ENCODE measurements at places on chromosomes 5 and 9.

DNA sequence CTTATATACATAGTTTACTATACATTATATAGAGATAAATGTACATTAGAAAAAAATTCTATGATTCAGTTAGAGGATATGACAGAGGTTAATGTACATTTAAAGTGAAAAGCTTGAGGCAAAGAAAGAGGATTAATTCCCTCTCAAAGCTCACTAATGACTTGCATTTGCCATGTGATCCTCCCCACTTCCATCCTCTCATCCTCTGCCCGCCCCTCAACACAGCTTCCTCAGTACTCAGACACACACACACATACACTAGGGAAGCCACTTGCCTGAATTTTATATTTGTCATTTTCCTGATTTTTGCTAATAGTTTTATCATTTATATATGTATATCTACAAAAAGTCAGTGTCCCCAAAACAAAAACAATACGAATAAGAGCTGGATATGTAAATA is 764.5 kb downstream of the EFNA5 start:
- no peaks in the 10 kb centered on the region for H3K4me1 ChIP-seq
- no peak for DNase-seq
- H3K36me3 ChIP-seq, result no peaks in the 10 kb centered on the region
- H3K27ac ChIP-seq, result no peak overlapping the region
- H3K4me3 ChIP-seq, result no peak overlapping the region

- no peak overlapping the region for H3K4me3 ChIP-seq
- no peaks in the 10 kb centered on the region for H3K36me3 ChIP-seq
- no peak for DNase-seq
- no peaks in the 10 kb centered on the region for H3K27me3 ChIP-seq
Observed at GRCh38 chr5:128770907-128771306, 194.4 kb upstream of the SLC27A6 start.

- H3K4me3 ChIP-seq, result no peak overlapping the region
- H3K36me3 ChIP-seq, result no peaks in the 10 kb centered on the region
- no peak for DNase-seq
Observed at GRCh38 chr5:149489605-149490037, 61.6 kb downstream of the CSNK1A1 start.

DNA sequence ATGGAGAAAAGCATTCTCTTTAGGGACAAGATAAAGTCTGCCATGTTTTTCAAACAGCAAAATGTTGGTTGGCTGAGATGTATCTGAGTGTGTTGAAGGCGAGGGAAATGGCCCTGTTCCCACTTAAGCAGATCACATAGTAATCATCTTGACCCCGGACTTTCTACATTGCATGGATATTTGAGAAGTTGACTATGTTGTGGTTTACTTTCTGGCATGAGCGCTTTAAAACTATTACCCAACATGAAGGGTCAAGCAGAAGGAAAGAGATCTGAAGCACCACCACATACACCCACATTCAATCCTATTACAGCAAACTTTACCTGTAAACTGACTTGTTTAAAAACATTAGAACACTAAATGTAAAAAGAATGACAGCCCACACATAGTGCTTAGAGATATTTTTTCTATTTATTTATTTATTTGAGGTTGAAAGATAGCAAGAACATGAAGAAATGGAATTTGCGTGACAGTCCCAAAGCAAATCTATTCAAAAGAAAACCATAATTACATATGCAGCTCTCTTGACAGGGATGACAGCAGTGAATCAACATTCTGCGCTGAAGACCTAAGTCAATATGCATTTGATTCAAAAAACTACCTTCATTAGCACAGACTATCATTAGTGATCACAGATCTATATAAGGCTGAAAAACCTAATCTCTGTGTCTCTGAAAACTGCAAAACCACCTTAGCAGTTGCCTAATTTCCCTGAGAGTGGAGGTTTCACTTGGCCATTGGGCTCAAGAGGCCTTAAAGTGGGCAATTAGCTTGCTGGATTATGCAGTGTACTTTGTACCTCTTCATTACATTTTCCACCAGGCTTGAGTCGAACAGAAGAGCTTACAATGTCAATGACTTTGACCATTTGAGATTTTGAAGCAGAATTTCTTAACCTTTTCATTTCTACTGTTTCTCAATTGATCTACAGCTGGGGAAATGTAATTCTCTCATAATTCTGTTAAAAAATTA is 195.0 kb downstream of the PDE4D start:
- H3K27me3 ChIP-seq, result no peaks in the 10 kb centered on the region
- no peak overlapping the region for H3K4me3 ChIP-seq
- no peak for DNase-seq
- H3K36me3 ChIP-seq, result no peaks in the 10 kb centered on the region
- H3K27ac ChIP-seq, result no peak overlapping the region

DNA sequence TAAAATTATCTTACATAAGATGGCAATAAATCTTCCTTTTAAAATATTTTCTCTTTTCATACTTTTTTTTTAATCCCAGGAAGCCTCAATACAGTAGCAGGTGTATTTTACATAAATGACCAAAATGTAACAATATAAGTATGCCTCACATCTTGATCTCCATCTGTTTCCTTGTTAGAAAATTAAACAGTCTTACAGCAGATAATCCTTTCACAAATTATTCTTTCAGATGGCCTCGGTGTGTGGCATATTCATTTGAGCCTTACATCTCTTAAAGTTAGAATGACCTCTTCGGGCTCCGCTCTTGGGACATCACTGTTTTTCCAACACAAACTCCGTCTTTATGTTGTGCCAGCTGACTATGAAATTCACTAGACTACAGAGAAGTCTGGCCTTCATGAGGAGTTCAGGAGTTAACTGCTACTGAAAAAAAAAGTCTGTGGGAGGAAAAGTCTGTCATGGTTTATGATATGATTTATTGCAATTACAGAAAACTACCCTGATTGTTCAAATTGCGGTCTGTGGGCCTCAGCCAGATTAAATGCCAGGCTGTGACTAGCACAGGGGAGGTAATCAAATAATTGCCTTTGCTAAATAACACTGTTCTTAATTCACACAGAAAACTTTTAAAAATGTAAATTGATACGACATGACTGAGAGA is 292.9 kb upstream of the PUM3 start:
- no peaks in the 10 kb centered on the region for H3K36me3 ChIP-seq
- no peaks in the 10 kb centered on the region for H3K27me3 ChIP-seq
- H3K4me1 ChIP-seq, result no peaks in the 10 kb centered on the region
- H3K4me3 ChIP-seq, result no peak overlapping the region

DNA sequence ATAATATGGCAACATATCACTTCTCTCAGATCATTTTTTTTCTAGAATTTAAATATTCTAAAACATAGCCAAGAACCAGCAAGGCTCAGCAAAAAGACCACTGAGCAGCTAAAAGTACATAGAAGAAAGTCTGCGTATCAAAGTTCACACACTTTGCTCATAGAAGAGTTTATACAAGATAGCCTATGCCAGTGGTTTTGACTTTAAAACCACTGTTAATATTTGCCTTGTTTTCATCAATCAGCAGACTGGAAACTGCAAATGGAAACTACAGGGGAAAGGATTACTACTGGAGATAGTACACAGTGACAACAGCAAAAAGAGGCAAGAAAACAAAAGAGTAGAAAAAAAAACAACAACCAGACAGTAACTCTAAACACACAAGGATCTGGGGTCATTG is 483.3 kb downstream of the ZSWIM6 start:
- no peak for DNase-seq
- no peak overlapping the region for H3K27ac ChIP-seq
- no peak overlapping the region for H3K4me3 ChIP-seq
- no peaks in the 10 kb centered on the region for H3K4me1 ChIP-seq
- peaks cover 3% of the 10 kb centered on the region for H3K27me3 ChIP-seq
- H3K36me3 ChIP-seq, result no peaks in the 10 kb centered on the region

GRCh38 chr9:92393686-92394085 is 10.7 kb downstream of the OGN start:
- no peak overlapping the region for H3K27ac ChIP-seq
- H3K36me3 ChIP-seq, result no peaks in the 10 kb centered on the region
- DNase-seq, result no peak
- H3K4me1 ChIP-seq, result peaks cover 11% of the 10 kb centered on the region
- no peaks in the 10 kb centered on the region for H3K27me3 ChIP-seq

GRCh38 chr9:105928416-105928815 is 234.1 kb downstream of the TMEM38B start:
- no peaks in the 10 kb centered on the region for H3K36me3 ChIP-seq
- peaks cover 12% of the 10 kb centered on the region for H3K4me1 ChIP-seq
- no peak for DNase-seq

GRCh38 chr9:32672469-32672868 is 37.0 kb upstream of the TAF1L start:
- H3K4me3 ChIP-seq, result no peak overlapping the region
- H3K36me3 ChIP-seq, result no peaks in the 10 kb centered on the region
- H3K4me1 ChIP-seq, result no peaks in the 10 kb centered on the region

DNA sequence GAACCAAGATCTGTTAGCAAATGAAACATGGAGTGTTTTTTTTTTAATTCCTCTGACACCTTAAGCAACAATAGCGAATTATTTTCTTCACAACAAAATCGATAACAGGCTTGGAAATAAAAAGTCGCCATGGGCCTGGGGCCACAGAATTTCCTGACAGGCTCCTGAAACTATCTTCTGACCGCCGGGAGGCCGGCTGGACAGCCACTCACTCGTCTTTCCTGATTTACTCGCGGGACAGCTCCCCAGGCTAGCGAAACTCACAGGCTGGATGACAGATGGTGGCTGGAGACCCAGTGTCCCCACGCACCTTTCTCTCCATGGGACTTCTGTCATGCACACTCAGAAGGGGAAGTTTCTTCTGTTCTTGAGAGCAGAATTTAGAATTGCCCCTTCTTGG is 143.3 kb upstream of the IRX2 start:
- H3K36me3 ChIP-seq, result no peaks in the 10 kb centered on the region
- no peak for DNase-seq
- no peaks in the 10 kb centered on the region for H3K27me3 ChIP-seq
- H3K27ac ChIP-seq, result no peak overlapping the region

DNA sequence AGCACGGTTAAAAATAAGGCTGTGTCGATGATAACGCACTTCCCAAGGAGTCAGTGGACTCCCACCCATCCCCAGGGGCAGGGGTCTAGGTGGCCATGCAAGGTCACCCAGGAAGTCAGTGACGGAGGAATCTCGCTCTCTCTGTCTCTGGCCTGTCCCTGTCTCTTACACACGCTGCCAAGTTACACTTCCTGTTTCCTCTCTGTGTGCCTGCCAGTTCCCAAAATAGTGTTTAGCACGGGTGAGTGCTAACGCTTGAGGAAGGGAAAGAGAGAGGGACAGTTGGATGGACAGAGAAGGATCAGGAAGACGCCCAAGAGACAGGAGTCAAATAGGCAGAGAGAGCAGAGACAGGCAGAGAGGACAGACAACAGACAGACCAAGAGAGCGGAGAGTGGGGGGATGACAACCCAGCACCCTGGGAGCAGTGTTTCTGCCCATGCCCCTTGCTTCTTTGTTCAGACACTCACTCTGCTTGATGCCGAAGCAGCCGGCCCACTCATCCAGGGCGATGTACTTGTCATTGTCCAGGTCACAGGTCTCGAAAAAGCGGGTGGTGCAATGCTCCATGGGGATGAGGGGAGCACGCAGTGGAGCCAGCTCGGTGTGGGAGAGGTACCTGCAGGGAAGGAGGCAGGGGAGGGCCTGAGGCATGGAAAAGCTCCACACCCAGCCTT is 23.0 kb downstream of the SPARC start:
- peaks cover 38% of the 10 kb centered on the region for H3K36me3 ChIP-seq
- H3K4me3 ChIP-seq, result no peak overlapping the region
- peak overlapping the region; percentile 86 for H3K27ac ChIP-seq
- peak; percentile 77 for DNase-seq
- no peaks in the 10 kb centered on the region for H3K27me3 ChIP-seq

GRCh38 chr5:68252673-68253623 is 37.4 kb downstream of the PIK3R1 start:
- H3K27me3 ChIP-seq, result no peaks in the 10 kb centered on the region
- no peaks in the 10 kb centered on the region for H3K36me3 ChIP-seq
- H3K27ac ChIP-seq, result peak overlapping the region; percentile 67
- DNase-seq, result peak; percentile 61
- H3K4me3 ChIP-seq, result peak overlapping the region; percentile 28

- H3K4me3 ChIP-seq, result no peak overlapping the region
- H3K4me1 ChIP-seq, result no peaks in the 10 kb centered on the region
- no peak for DNase-seq
- no peaks in the 10 kb centered on the region for H3K36me3 ChIP-seq
- no peaks in the 10 kb centered on the region for H3K27me3 ChIP-seq
Observed at GRCh38 chr5:97124335-97124734, 18.1 kb downstream of the LIX1 start.

- no peak overlapping the region for H3K4me3 ChIP-seq
- peaks cover 7% of the 10 kb centered on the region for H3K36me3 ChIP-seq
- no peak for DNase-seq
Observed at GRCh38 chr5:31396611-31397295, 135.1 kb downstream of the DROSHA start.

DNA sequence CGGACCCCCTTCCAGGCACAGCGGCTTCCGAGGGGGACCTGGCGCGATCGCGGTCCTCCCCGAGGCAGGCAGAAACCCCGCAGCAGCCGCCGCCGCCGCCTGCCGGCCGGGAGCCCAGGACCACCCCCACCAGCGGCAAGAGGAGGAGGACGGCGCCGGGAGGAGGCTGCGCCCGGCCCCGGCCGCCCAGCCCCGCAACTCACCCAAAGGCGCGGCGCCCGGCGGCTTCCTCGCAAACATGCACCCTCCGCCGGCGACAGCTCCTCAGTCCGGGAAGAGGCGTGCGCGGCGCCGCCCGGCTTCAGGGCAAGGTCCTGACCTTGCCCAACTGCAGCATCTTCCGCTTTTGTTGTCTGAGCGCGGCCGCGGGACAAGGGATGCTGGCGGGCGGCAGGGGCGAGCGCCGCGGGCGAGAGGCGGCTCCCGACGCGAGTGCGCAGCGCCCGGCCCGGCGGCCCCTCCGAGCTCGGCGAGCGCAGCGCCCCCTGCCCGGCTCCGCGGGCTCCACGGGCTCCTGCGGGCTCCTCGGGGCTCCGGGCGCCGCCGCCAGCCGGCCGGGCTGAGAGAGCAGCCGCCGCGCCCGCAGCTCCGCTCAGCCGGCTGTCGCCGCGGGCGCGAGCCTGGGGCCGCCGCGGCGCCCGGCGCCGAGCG is 507 bp downstream of the CTNND2 start:
- no peaks in the 10 kb centered on the region for H3K4me1 ChIP-seq
- H3K36me3 ChIP-seq, result no peaks in the 10 kb centered on the region
- peaks cover 29% of the 10 kb centered on the region for H3K27me3 ChIP-seq
- no peak overlapping the region for H3K27ac ChIP-seq

GRCh38 chr9:21097817-21098216 is 20.1 kb upstream of the IFNB1 start:
- no peaks in the 10 kb centered on the region for H3K36me3 ChIP-seq
- no peak for DNase-seq
- H3K4me3 ChIP-seq, result no peak overlapping the region
- no peaks in the 10 kb centered on the region for H3K4me1 ChIP-seq
- no peaks in the 10 kb centered on the region for H3K27me3 ChIP-seq
- H3K27ac ChIP-seq, result no peak overlapping the region

DNA sequence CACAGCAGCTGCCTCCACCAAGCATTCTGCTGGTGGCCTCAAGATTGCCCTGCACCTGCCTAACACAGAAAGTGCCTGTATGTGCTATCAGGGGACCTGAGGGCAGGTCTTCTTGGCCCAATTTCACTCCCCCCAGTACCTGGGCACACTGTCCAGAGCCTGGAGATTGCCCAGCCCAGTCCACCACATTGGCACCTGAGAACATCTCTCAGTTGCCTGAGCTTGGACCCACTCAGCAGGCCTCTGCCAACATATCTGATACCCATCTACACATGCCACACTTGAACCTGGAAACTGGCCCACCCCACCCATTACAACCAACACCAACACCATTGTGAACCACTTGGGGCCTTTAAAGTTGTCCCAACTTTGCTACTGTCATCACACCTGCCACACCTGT is 1523.1 kb upstream of the CDH9 start:
- H3K27me3 ChIP-seq, result no peaks in the 10 kb centered on the region
- no peak for DNase-seq
- H3K36me3 ChIP-seq, result no peaks in the 10 kb centered on the region
- H3K27ac ChIP-seq, result no peak overlapping the region

- no peaks in the 10 kb centered on the region for H3K36me3 ChIP-seq
- H3K4me1 ChIP-seq, result peaks cover 55% of the 10 kb centered on the region
- H3K27ac ChIP-seq, result peak overlapping the region; percentile 100
- no peaks in the 10 kb centered on the region for H3K27me3 ChIP-seq
Observed at GRCh38 chr5:36875051-36875789, 1.3 kb upstream of the NIPBL start.

All from gastrocnemius medialis (tissue), 4 donors.